ENCODE measurements at places on chromosomes 6 and 20.

- DNase-seq, result no peak
Observed at GRCh38 chr20:40781327-40782042, 92.4 kb upstream of the MAFB start.

- DNase-seq, result peak; percentile 60
Observed at GRCh38 chr20:32343439-32343838, 14.7 kb upstream of the ASXL1 start.

GRCh38 chr6:155194399-155194798 is 69.4 kb upstream of the CLDN20 start:
- DNase-seq, result no peak

- peak; percentile 47 for DNase-seq
Observed at GRCh38 chr6:149895048-149895590, 2.8 kb downstream of the RAET1E start.

DNA sequence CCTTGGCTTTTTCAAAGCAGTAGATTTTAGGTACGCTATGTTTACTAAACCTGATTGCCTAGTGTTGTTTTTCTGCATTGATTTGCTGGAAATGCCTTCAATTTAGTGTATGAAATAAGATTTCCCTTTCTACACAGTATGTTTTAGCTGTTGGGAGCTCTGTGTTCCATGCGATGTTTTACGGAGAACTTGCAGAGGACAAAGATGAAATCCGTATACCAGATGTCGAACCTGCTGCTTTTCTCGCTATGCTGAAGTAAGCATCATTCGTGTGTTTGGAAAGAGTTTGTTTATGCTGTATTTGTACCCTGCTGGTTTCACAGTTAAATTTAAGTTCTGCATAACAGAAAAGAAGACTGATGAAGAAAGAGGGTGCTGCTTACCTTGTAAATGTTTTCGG is 1.9 kb downstream of the BTBD3 start:
- DNase-seq, result no peak
